ENCODE measurements at places on chromosomes 1 and 21. TPM values are rescaled to one million over a fixed set of nuclear protein-coding genes. Genes with fewer than 3 reads are reported as not detected.
A peak's percentile ranks its signal among the peaks of the same experiment; 100 is the strongest.

DNA sequence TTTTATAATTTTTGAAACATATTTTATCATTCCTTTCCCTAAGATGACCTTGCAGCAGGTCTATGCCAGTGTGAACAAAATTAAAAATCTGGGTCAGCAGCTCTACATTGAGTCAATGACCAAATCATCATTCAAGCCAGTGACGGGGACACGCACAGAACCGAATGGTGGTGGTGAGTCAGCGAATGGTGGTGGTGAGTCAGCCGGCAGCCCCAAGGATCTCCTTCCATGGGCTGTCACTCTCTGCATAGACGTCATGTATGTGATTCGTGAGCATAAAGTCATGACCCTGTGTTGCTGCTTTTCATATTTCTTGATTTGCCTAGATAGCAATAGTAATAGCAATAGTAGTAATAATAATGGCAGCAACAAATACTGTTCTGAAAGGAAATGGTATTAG is 26.3 kb downstream of the PER3 start:
- peak; percentile 96 for DNase-seq

GRCh38 chr21:44930543-44930981 is 9.3 kb upstream of the SLX9 start:
- no peak for DNase-seq

GRCh38 chr1:186965847-186966246 is 137.1 kb downstream of the PLA2G4A start:
- DNase-seq = peak; percentile 26

GRCh38 chr1:233094269-233094668 is 143.9 kb downstream of the NTPCR start:
- no peak for DNase-seq

DNA sequence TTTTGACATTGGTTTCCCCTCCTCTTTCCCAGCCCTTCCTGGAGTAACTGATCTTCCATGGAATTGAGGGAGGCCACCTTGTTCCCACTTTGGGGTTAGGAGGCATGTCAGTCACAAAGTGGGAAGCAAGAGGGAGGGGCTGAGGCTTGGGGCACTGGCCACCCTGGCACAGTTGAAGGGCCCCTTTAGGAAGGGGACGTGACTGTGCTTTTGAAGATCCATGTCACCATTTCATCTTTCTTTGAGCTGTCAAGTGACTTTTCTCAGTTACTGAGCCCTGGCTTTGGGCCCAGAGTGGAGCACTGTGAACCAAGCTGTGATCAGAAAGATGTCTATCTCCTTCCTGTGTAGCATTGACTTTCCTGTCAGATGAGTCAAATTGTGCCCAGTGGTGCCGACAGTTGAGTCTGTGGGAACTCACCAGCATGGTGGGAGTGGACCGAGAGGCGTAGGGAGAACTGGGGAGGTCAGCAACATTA is 38.5 kb upstream of the TDRD10 start:
- DNase-seq = no peak

- DNase-seq = no peak
These were observed 13.0 kb upstream of the SLC6A9 start for GRCh38 chr1:44044071-44044801.

- DNase-seq = no peak
These were observed 23.3 kb downstream of the CYP2J2 start for GRCh38 chr1:59903141-59903754.

DNA sequence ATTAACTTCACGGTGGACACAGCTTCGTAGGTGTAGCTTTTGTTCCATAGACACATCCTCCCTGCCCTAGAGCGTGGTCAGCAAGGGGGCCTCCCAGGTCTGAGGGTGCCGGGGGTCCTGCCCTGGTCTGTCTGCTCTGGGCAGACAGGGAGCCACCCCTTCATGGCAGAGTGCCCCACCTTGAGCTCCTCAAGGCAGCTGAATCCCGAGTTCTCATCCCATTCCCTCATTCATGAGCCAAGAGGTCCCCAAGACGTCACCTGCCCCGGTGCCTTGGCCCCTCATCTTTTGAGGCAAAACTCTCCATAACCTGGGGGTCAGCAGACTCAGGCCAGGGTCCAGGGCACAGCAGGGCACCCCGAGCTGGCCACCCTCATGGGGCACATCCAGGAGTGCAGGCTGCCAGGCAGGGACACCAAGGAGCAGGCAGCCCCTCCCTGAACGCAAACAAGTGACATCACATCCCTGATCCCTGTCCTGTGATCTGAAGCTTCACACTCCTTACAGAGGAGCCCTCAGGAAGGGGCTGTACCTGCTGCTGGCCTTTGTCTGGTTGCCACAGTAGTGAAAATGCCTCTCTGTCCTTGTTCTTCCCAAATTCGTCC is 23.3 kb downstream of the UBASH3A start:
- DNase-seq = no peak

DNA sequence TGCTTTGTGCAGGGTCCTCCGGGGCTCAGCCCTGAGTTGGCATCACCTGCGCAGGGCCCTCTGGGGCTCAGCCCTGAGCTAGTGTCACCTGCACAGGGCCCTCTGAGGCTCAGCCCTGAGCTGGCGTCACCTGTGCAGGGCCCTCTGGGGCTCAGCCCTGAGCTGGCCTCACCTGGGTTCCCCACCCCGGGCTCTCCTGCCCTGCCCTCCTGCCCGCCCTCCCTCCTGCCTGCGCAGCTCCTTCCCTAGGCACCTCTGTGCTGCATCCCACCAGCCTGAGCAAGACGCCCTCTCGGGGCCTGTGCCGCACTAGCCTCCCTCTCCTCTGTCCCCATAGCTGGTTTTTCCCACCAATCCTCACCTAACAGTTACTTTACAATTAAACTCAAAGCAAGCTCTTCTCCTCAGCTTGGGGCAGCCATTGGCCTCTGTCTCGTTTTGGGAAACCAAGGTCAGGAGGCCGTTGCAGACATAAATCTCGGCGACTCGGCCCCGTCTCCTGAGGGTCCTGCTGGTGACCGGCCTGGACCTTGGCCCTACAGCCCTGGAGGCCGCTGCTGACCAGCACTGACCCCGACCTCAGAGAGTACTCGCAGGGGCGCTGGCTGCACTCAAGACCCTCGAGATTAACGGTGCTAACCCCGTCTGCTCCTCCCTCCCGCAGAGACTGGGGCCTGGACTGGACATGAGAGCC is 22.7 kb downstream of the COL6A1 start:
- no peak for DNase-seq

DNA sequence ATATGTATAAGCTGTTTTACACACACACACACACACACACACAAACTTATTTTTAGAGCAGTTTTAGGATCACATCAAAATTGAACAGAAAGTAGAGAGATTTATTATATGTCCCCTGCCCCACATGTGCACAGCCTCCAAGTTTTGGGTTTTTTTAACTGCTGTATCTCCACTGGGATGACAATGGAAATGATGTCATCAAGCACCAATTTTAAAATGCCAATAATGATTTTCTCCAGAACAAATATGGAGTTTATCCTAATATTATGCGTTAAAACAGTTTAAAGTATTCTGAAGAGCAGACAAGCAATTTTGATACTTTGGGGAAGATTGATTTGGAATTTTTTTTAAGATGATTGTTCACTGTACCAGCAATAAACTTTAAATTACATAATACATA is 56.7 kb downstream of the GFI1 start:
- DNase-seq = no peak

GRCh38 chr1:119611701-119612113 is 36.4 kb downstream of the ZNF697 start:
- no peak for DNase-seq

PRRX1 gene
- 65.4 TPM for total RNA-seq
